ENCODE measurements at places on chromosomes 3 and 15. TPM values are rescaled to one million over a fixed set of nuclear protein-coding genes. Genes with fewer than 3 reads are reported as not detected.

- no peak for DNase-seq
These were observed 272.2 kb upstream of the CFAP20DC start for GRCh38 chr3:59321881-59322540.

The RLBP1 gene
- total RNA-seq = 37.2 TPM

- DNase-seq = no peak
These were observed 53.0 kb downstream of the ECT2 start for GRCh38 chr3:172803489-172803888.

GRCh38 chr3:71050166-71050537, 533.4 kb downstream of the FOXP1 start:
- DNase-seq = no peak

- no peak for DNase-seq
These were observed 304.8 kb upstream of the STAC start for GRCh38 chr3:36075491-36075890.
